Left ventricle myocardium inferior (tissue), 1 donor: ENCODE measurements at places on chromosomes 5 and 9. TPM values are rescaled to one million over a fixed set of nuclear protein-coding genes. Genes with fewer than 3 reads are reported as not detected.

The TEX48 gene
- total RNA-seq = not detected

DNA sequence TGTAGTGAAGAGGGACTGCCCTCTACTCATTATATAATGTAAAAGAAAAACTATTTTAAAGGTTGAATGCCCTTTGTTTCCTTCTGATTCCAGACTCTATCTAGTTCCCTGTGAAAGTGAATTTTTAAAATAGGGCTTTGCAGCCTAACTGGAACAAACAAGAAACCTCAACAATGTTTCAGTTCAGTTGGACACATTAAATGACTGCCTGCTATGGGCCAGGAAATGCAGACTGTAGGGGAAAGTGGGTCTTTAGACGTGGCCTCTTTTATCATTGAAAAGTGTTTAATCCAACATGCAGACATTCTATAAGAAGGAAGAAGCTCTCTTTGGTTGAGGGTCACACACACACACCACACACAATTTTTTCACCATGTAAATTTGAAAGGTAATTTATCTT is 289.1 kb downstream of the ICE1 start:
- H3K36me3 ChIP-seq = no peaks in the 10 kb centered on the region
- no peak for DNase-seq
- H3K4me3 ChIP-seq = no peak overlapping the region
- H3K4me1 ChIP-seq = no peaks in the 10 kb centered on the region
- no peak overlapping the region for H3K27ac ChIP-seq

GRCh38 chr9:7212101-7212500 is 454.3 kb downstream of the KDM4C start:
- no peak overlapping the region for H3K27ac ChIP-seq
- H3K36me3 ChIP-seq = no peaks in the 10 kb centered on the region
- no peak for DNase-seq
- H3K4me1 ChIP-seq = no peaks in the 10 kb centered on the region
- no peak overlapping the region for H3K4me3 ChIP-seq

- H3K27me3 ChIP-seq = no peaks in the 10 kb centered on the region
- peaks cover 9% of the 10 kb centered on the region for H3K36me3 ChIP-seq
- H3K4me1 ChIP-seq = peaks cover 21% of the 10 kb centered on the region
- H3K27ac ChIP-seq = no peak overlapping the region
- H3K4me3 ChIP-seq = no peak overlapping the region
These were observed 4.9 kb downstream of the SH3GLB2 start for GRCh38 chr9:129023036-129023907.

DNA sequence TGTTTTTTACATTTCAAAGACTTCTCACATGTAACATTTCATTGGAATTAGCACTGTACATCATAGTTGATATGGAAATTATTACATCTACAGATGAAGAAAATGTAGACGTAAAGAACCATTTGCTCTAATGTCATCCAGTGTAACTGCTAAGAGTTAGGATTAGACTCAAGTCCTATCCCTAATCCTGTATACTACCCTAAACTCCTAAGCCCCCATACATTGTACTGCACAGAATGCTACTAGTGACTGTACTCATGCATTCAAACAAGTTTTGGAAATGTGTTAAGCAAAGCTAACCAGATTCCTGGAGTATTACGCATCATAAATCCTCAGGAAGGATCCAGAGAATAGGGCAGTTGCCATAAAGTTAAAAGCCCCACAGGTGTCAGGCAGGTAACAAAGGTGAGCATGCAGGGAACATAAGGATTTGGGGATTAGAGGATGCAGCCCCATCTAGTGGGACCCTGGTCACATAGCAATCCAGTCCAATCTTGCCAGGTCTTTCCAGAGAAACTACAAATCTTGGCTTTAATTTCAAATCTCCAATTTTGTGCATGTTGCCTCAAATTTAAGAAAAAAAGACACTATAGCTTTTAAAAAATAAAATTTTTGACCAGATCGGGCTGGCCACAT is 32.0 kb downstream of the HAVCR1 start:
- peaks cover 5% of the 10 kb centered on the region for H3K27me3 ChIP-seq
- no peak overlapping the region for H3K4me3 ChIP-seq
- no peaks in the 10 kb centered on the region for H3K36me3 ChIP-seq
- DNase-seq = no peak
- H3K4me1 ChIP-seq = no peaks in the 10 kb centered on the region
- no peak overlapping the region for H3K27ac ChIP-seq

The BHMT gene
- total RNA-seq = not detected

The AGGF1 gene
- 16.2 TPM for total RNA-seq

- H3K27ac ChIP-seq = peak overlapping the region; percentile 60
- no peaks in the 10 kb centered on the region for H3K36me3 ChIP-seq
- no peak for DNase-seq
These were observed 107.3 kb upstream of the PRRC1 start for GRCh38 chr5:127409921-127410675.

- no peaks in the 10 kb centered on the region for H3K27me3 ChIP-seq
- no peak overlapping the region for H3K27ac ChIP-seq
These were observed 23.5 kb upstream of the SAP30L start for GRCh38 chr5:154422298-154422697.

The ANKRD18A gene
- total RNA-seq = 2.6 TPM

GRCh38 chr9:106286249-106286648 is 576.7 kb upstream of the ZNF462 start:
- peaks cover 17% of the 10 kb centered on the region for H3K4me1 ChIP-seq
- H3K36me3 ChIP-seq = no peaks in the 10 kb centered on the region
- no peaks in the 10 kb centered on the region for H3K27me3 ChIP-seq
- no peak overlapping the region for H3K27ac ChIP-seq
- DNase-seq = no peak
- H3K4me3 ChIP-seq = no peak overlapping the region

GRCh38 chr5:126004636-126005035 is 418.6 kb upstream of the GRAMD2B start:
- no peaks in the 10 kb centered on the region for H3K36me3 ChIP-seq
- no peak overlapping the region for H3K4me3 ChIP-seq
- H3K27me3 ChIP-seq = no peaks in the 10 kb centered on the region
- peaks cover 42% of the 10 kb centered on the region for H3K4me1 ChIP-seq
- no peak overlapping the region for H3K27ac ChIP-seq

GRCh38 chr5:62572918-62573514 is 5.6 kb upstream of the LRRC70 start:
- H3K4me1 ChIP-seq = peaks cover 21% of the 10 kb centered on the region
- no peak overlapping the region for H3K4me3 ChIP-seq
- H3K36me3 ChIP-seq = peaks cover 2% of the 10 kb centered on the region
- no peak for DNase-seq

DNA sequence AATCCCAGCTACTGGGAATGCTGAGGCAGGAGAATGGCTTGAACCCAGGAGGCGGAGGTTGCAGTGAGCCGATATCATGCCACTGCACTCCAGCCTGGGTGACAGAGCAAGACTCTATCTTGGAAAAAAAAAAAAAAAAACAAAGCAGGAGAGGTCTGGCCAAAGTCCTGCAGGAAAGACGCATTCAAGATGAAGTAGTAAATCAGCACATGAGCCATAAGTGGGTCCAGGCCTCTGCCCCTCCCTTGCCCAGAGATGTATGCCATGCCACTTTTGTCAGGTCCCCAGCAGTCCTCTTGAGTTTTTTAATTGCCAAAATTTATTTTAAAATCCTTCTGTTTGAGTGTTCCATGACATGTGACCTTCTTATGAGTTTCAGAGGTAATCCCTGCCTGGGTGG is 8.5 kb upstream of the PHF19 start:
- H3K36me3 ChIP-seq = no peaks in the 10 kb centered on the region
- no peaks in the 10 kb centered on the region for H3K4me1 ChIP-seq
- no peak for DNase-seq
- H3K4me3 ChIP-seq = no peak overlapping the region
- peaks cover 7% of the 10 kb centered on the region for H3K27me3 ChIP-seq

- no peak overlapping the region for H3K4me3 ChIP-seq
- peaks cover 7% of the 10 kb centered on the region for H3K36me3 ChIP-seq
- H3K27ac ChIP-seq = no peak overlapping the region
- peaks cover 19% of the 10 kb centered on the region for H3K4me1 ChIP-seq
- peaks cover 32% of the 10 kb centered on the region for H3K27me3 ChIP-seq
- no peak for DNase-seq
These were observed 31.1 kb downstream of the C5orf58 start for GRCh38 chr5:170263906-170264305.

The GABBR2 gene
- 1.1 TPM for total RNA-seq

- H3K4me1 ChIP-seq = peaks cover 19% of the 10 kb centered on the region
- H3K4me3 ChIP-seq = no peak overlapping the region
- H3K36me3 ChIP-seq = no peaks in the 10 kb centered on the region
These were observed 12.6 kb downstream of the SLIT3 start for GRCh38 chr5:169288066-169288930.

- no peak overlapping the region for H3K4me3 ChIP-seq
- H3K4me1 ChIP-seq = no peaks in the 10 kb centered on the region
- H3K36me3 ChIP-seq = peaks cover 94% of the 10 kb centered on the region
- H3K27ac ChIP-seq = no peak overlapping the region
These were observed 16.8 kb downstream of the NUP214 start for GRCh38 chr9:131142160-131142559.

DNA sequence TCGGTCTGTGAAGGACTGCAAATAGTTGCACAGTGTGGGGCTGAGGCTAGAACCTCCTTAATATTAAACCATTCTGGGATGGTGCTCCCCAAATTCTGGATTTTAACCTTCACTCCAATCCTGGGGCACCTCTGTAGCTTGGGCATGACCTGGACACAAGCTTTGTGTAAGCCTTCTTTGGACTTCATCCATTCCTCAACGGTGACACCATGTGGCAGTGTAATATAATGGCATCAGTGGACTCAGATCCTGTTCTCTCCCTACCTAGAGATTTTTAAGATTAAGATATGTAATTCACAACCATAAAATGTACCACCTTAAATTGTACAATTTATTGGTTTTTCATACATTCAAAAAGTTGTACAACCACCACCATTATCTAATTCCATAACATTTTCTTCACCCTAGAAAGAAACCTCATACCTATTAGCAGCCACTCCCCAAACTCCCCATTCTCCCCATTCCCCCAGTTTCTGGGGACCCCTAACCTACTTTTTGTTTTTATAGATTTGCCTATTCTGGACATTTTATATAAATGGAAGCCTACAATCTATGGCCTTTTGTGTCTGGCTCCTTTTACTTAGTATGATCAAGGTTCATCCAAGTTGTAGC is 4.8 kb upstream of the PLGRKT start:
- no peaks in the 10 kb centered on the region for H3K27me3 ChIP-seq
- H3K4me1 ChIP-seq = peaks cover 12% of the 10 kb centered on the region

The NMUR2 gene
- total RNA-seq = not detected

The THBS4 gene
- 51.4 TPM for total RNA-seq

The MLANA gene
- not detected for total RNA-seq

The SLC6A19 gene
- not detected for total RNA-seq

DNA sequence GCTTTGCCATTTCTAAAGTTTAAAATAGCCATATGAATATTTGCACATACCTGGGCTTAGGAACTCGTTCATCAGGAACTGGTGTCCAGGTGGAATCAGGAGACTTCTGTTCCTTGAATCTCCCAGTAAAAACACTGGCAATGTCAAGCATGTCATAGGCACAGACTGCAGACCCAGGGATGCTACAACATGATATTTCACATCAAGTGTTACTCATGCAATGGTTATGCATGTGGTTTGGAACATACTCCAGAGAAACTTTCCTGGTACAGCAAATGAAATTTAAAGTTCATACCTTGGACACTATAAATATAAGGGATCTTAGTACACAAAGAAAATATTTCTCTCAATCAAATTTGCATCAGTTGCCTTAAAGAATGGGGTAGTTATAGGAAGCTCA is 92.2 kb downstream of the SEMA6A start:
- peaks cover 58% of the 10 kb centered on the region for H3K36me3 ChIP-seq
- H3K27me3 ChIP-seq = no peaks in the 10 kb centered on the region
- DNase-seq = no peak
- H3K4me1 ChIP-seq = no peaks in the 10 kb centered on the region
- H3K4me3 ChIP-seq = no peak overlapping the region

The PCDHB11 gene
- total RNA-seq = 0.77 TPM

The DOCK2 gene
- 4.2 TPM for total RNA-seq

DNA sequence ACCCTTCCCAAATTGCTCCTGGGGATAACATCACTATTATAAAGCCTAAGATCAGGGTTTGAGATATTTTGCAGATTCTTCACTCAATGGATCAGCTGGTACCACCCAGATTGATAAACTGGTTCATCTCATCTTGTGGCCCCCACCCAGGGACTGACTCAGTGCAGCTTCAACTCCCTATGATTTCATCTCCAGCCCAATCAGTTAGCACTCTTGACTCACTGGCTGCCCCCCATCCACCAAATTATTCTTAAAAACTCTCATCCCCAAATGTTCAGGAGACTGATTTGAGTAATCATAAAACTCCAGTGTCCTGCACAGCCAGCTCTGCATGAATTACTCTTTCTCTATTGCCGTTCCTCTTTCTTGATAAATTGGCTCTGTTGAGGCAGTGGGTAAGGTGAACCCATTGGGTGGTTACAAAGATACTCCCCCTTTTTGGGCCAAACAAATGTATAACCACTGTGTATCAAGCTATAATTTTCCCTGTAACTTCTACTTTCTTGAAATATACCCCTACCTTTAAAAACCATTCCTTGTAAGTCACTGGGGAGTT is 263.3 kb upstream of the IL12B start:
- no peak overlapping the region for H3K27ac ChIP-seq
- no peak overlapping the region for H3K4me3 ChIP-seq
- H3K36me3 ChIP-seq = no peaks in the 10 kb centered on the region
- no peaks in the 10 kb centered on the region for H3K4me1 ChIP-seq

GRCh38 chr9:131872702-131873101 is 132.8 kb upstream of the RAPGEF1 start:
- H3K27ac ChIP-seq = no peak overlapping the region
- no peak for DNase-seq
- no peaks in the 10 kb centered on the region for H3K27me3 ChIP-seq
- no peaks in the 10 kb centered on the region for H3K4me1 ChIP-seq
- no peaks in the 10 kb centered on the region for H3K36me3 ChIP-seq

DNA sequence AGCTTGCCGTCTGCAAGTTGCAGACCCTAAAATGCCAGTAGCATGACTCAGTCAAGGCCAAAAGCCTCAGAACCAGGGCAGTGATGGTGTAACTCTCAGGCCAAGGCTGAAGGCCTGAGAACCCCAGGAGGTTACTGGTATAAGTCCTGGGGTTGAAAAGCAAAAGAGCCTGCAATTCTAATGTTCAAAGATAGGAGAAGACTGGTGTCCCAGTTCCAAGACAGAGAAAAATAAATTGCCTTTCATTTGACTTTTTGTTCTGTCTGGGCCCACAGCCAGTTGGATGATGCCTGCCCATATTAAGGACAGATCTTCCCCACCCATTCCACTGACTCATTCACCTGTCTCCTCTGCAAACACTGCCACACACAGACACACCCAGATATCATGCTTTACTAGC is 673.2 kb downstream of the CDH18 start:
- no peak overlapping the region for H3K27ac ChIP-seq
- no peak for DNase-seq
- no peaks in the 10 kb centered on the region for H3K4me1 ChIP-seq
- no peaks in the 10 kb centered on the region for H3K36me3 ChIP-seq

The PCDHB3 gene
- total RNA-seq = 0.77 TPM

The ADAMTS13 gene
- total RNA-seq = 3.1 TPM

- no peaks in the 10 kb centered on the region for H3K27me3 ChIP-seq
- no peak overlapping the region for H3K27ac ChIP-seq
- no peaks in the 10 kb centered on the region for H3K36me3 ChIP-seq
- no peak for DNase-seq
- H3K4me3 ChIP-seq = no peak overlapping the region
These were observed 544.5 kb upstream of the ZNF608 start for GRCh38 chr5:125290935-125291334.

GRCh38 chr5:78009937-78010527 is 233.9 kb upstream of the TBCA start:
- no peak for DNase-seq
- H3K36me3 ChIP-seq = no peaks in the 10 kb centered on the region
- no peaks in the 10 kb centered on the region for H3K27me3 ChIP-seq
- H3K4me1 ChIP-seq = peaks cover 12% of the 10 kb centered on the region
- H3K4me3 ChIP-seq = no peak overlapping the region
- H3K27ac ChIP-seq = no peak overlapping the region

The WWC1 gene
- total RNA-seq = 2.2 TPM
